ENCODE measurements at places on chromosomes 7 and 10. TPM values are rescaled to one million over a fixed set of nuclear protein-coding genes. Genes with fewer than 3 reads are reported as not detected.

PLAC9 gene
- total RNA-seq = not detected

CNPY1 gene
- not detected for total RNA-seq

GRCh38 chr7:25731068-25731845, 420.7 kb upstream of the NFE2L3 start:
- no peak for DNase-seq

- no peak for DNase-seq
Measured at GRCh38 chr7:114620208-114620607, 205.6 kb downstream of the FOXP2 start.

- no peak for DNase-seq
Measured at GRCh38 chr10:122295451-122295809, 24.3 kb downstream of the BTBD16 start.

GRCh38 chr7:127588697-127589482, 679 bp downstream of the ARF5 start:
- DNase-seq = peak; percentile 64

DNA sequence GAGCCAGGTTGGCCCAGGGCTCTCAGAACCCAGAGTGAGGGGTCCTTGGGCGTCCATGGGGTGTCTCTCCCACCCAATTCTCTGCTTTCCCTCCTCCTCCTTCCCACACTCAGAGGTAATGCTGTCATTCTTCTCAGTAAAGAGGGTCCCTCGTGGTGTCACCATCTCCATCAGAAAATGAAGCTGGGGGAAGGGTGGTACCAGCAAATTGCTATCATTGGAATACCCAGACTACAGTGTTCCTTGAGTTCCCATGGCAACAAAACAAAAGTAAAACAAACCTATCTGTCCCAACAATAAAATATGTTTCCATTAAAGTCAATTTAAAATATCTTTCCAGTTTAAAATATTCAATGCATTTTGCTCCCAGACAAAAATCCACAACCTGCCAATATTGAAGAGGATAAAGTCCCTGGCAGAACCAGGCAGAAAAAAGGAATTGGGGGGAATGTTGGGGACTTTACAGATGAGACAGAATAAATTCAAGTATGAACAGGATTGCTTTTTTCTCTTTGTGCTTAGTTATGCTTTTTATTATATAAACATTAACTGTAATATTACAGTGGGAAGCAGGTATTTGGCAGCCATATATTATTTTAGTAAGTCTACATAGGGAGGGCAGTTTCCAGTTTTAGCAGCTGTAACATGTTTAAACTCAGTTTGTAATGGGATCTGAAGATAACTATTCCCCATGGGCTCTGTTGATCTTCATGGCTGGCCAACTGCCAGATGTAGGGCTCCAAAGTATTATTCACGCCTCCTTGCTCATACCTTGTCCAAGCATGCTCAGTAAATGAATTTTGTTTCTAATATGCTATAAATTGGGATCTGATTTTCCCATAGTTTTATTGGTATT, 182.1 kb downstream of the ARID5B start:
- DNase-seq = no peak

DNA sequence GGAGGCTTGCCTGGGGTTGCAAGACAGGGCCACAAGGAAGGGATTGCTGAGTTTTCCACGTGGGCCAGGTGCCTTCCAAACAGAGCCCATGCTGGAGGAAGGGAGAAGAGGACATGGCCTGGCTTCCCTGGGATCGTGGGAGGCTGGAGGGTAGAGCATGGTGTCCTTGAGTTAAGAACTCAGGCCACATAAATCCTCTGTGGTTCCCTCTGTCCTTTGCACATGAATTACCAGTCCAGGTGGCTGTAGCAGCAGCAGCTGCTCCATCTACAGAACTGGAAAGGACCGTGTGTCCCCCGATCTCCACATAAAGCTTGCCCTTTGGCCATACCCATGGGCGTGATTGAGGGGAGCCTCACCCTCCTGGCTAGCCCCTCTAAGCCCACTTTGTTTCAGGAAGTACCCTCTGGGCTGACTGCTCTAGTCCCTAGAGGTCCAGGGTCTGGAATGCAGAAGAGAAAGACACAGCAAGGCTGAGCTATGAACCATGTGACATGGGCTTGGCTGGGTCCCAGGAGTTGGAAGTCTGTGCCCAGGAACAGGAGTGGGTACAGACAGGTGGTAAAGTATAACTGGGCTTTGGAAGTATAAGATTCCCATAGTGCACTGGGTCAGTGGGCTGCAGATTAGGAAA, 84.9 kb downstream of the C10orf105 start:
- no peak for DNase-seq

GRCh38 chr10:122990278-122990677, 10.1 kb downstream of the PSTK start:
- DNase-seq = no peak
